ENCODE measurements at places on chromosomes 12 and 14.

DNA sequence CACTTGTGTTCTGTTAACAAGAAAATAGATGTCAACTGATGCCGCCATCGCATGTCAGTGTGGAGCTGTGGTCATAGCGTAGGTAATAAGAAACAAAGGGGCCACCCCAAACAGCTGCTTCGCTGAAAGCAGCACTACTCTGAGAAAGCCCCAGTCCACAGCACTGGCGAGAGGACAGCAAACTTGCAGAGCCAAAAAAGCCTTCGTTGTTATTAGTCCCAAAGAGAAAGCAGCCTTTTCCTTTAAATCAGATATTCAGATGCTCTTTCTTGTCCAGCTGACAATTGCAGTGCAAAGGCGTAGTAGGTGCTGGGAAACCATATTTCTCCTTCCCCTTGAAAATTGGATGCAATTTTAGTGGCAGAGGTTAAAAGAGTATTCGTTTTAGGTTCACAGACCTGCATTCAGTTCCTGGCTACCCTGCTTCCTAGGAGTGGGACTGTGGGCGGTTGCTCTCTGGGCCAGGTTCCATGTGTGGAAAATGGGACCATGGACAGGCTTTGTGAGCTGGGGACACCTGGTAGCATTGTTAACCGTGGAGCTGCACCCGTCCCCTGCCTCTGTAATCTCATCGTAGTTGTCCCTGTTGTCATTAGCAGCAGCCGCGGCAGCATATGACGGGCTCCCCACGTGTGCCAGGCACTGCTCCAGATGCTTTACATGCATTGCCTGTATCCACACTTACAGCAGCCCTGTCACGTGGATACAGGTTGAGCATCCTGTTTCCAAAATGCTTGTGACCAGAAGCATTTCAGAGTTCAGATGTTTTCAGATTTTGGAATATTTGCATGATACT, 54.2 kb downstream of the ELK3 start:
- no peak for DNase-seq

GRCh38 chr14:92088494-92088893, 17.9 kb downstream of the ATXN3 start:
- DNase-seq, result no peak

GRCh38 chr14:99677231-99678140, 6.6 kb upstream of the CYP46A1 start:
- DNase-seq, result no peak

GRCh38 chr12:120071493-120072020, 45.0 kb downstream of the RAB35 start:
- no peak for DNase-seq

DNA sequence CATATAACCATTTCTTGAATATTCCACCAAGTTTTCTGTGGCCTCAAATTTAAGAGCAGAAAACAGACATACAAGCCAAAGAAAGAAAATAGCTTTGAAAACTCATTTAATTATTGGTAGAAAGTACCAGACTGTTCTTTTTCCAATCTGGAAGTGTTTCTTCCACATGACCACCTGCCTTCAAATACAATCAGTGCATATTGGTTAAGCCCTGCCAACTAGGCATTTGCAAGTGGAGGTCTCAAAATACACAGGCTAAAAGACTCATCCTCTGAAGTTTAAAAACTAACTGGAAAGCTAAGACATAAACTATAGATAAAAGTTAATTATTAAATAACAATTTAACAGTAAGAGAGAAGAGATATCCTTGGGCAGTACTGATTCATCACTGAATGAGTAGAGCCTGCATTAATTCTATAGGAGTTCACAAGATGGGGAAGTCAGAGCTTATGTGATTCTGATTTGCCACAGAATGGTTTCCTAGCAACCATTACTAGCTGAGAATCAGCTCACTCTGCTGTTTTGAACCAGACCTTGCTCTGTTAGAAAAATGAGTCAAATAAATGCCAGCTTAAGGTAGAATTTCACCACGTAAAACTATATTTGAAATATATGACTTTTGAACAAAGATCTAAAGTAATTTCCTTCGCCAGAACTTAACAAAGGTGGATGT, 433.8 kb downstream of the FUT8 start:
- DNase-seq, result no peak

DNA sequence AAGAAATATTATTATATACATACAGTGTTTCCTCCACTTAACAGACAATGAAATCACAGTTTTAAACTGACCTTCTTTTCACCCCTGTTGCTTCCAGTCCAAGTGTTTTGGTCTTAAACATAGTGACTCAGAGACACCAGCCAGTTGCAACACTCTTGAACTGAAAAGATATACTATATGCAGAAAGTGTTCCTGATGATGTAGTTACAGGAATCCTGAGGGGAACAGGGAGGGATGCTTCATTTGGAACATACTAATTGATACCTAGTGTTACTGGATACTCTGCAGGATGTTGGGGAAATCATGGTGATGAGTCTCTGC, 420.8 kb downstream of the CCDC91 start:
- DNase-seq, result no peak

DNA sequence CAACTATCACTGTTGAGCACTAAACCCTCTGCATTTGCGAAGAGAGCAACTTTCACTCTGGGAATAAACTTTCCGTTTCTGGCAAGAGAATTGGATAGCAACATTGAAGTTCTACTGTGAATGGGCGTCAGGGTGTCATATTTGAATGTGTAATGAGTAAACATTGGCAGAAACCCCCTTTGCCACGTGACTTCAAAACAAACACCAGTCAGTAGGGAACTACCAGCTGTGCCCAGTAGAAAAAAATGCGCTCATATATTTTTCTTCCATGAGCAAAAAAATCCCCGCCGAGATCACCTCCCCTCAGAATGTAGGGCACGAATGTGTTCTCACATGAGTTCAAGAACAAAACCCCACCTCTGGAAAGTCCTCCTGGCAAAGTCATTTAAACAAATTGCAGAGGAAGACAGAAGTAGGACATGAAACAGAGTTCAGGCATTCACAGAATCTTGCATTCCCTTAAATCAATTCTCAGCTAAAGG, 80.6 kb downstream of the BTG1 start:
- DNase-seq, result no peak

GRCh38 chr12:86265329-86265695, 9.1 kb upstream of the MGAT4C start:
- no peak for DNase-seq

DNA sequence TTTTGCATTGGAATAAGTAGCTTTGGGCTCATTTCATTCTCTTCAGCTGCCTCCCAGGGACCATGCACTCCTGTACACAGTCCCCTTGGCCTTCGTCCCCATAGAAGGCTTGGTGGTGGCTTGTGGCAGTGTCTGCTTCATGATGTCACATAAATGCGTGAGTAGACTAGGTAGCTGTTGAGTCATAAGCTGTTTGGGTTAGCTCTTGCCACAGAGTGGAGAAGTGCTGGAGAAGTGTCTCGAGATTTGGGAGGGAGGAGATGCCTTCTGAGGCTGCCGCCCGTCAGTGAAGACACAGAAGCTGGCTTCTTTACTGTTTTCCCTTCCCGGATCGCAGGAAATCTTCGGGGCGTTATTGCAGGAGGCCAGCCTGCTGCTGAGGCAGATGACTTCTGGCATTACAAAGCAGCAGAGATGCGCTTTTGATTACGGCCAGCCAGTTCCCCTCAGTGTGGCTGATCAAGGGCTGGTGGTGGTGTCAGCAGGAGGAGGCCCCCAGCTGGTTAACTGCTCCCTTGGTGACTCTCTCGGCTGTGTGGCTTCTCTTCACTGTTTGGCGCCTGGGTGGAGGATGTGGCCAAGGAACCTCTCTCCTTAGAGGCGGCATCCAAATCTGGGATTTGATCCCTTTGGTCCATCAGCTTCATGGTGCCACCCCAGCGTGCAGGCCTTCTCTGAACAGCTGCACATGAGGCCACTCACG, 67.6 kb downstream of the AACS start:
- no peak for DNase-seq

Data from stimulated activated CD8-positive, alpha-beta memory T cell treated with anti-CD3 and anti-CD28 coated beads, Interleukin-2, amount 100 ng/mL, for 48 hours (primary cell).